Stimulated activated CD4-positive, alpha-beta T cell treated with anti-CD3 and anti-CD28 coated beads, Interleukin-12 subunit alpha, Interleukin-12 subunit beta, amount 100 ng/mL, for 48 hours (primary cell): ENCODE measurements at places on chromosomes 5 and 9.

DNA sequence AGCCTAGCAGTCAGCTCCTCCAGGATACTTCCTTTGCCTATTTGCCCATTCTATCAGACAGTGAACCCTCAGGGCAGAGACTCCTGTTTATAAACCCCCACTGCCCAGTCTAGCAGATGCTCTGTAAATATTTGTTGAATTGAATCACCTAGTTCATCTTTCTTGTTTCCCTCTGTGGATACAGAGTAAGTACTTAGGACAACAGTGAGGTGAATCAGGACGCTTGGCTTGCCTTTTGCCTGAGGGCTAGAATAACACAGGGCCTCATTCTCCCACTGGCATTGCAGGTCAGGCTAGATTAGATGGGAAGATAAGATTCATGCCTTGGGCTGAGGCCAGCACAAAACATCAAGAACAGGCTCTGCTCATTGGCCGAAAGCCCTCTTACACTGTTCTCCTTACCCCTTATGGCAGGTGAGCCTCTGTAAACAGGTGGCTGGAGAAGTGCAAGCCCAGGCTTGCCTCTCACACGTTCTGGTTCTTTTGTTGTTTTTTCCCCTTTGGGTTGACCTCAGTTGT lies 22.2 kb downstream of the TNFSF8 start:
- no peak for DNase-seq

GRCh38 chr5:124908581-124909451 lies 162.4 kb upstream of the ZNF608 start:
- DNase-seq = no peak

DNA sequence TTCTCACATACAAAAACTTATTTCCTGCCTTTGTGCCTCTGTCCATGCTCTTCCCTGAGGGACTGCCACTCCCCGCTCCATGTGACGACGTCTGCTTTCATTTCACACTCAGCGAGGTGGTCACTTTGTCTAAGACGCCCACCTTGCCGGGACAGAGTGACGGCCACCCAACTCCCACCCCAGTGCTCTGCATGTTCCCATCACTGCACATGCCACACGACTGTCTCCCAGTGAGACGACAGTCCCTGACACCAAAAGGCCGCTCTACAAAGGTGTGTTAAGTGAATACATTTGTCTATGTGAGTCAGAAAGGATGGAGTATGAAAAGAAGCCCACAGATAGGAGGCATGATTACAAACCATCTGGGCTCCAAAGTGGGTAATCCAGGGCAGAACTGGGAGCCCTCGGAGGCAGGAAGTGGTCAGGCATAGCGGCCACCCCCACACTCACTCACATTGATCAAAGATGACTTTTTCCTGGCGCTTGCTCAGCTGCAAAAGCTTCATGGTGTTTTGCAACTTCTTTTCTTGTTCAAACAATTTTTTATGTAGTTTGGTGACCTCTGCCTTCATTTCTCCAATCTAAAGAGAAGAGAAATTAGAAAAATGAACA lies 185.8 kb downstream of the CDK5RAP2 start:
- DNase-seq = peak; percentile 34

DNA sequence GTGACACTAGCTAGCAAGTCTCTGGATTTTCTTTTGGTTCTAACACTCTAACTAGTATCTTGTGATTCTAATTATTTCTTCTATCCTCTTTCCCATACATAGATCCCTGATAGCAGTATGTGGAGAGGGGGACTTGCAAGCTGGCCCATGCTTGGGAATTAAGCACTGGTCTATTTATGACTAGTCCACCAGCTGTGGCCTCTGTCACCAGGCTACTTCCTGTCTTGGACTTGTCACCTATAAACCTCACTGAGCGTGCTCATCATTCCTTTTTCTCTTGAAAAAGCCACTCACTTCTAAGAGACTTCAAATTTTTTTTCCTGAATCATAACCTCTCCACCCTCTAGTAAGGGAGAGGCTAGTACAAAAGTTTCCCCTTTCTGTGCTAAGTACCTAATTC lies 32.3 kb upstream of the MAMDC2 start:
- DNase-seq = no peak

DNA sequence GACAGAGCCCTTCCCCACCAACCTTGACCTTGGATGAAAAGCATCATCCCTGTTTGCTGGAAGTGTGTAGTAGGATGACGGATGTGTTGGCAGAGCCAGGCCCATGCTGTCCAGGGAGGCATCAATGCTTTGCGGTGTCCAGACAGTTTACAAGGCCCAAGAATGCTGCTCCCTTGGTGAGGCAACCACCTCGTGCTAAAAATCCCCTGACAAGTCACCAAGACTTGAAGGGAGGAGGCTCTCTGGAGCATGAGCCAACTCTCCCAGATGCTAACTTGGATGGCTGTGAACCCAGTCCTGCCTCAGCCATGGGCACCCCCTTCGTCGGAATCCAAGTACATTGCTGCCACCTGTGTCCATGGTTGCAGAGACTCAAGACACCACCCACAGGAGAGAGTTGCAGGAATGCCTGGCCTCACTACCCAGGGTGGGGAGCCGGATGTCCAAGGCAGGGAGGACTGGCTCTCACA lies 9.5 kb upstream of the NKD2 start:
- DNase-seq = no peak

- peak; percentile 41 for DNase-seq
These were observed 28.1 kb downstream of the NEK6 start for GRCh38 chr9:124285903-124286291.

GRCh38 chr9:86115886-86116285 lies 16.5 kb upstream of the GOLM1 start:
- DNase-seq = no peak

GRCh38 chr9:121744002-121744686 lies 92.7 kb downstream of the DAB2IP start:
- DNase-seq = no peak

- DNase-seq = no peak
These were observed 1802.5 kb downstream of the EFNA5 start for GRCh38 chr5:105868038-105868780.

- DNase-seq = no peak
These were observed 93.4 kb downstream of the RXRA start for GRCh38 chr9:134419684-134420076.

GRCh38 chr5:133521801-133522200 lies 90.5 kb downstream of the FSTL4 start:
- DNase-seq = no peak

GRCh38 chr5:176545388-176545736 lies 3.8 kb upstream of the CDHR2 start:
- DNase-seq = no peak

DNA sequence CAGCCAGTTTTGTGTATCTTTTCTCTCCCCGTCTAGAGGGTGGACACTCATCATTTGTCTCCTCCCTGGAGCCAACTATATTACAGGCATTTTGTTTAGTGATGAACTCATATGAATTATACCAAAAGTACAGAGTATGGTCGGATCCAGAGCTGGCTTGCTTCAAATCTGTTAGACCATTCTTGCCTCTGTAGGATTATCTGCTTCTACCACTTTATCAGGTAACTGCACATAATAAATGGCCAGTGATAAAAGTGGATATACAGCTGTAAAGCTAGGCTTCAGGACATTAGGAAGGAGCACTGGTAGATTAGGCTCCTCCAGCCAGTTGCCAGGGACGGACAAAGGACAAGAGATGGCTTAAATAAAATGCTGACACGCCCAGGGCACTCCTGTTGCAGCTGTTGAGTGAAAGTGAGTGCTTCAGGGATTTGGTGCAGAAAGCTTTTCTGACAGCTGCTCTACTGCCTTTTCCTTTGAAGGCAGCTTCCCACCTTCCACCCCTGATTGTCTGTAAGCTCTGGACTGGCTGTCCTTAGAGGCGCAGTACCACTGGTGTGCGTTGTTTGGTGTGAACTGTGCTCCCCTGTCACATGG lies 259.2 kb downstream of the PDZD2 start:
- no peak for DNase-seq

DNA sequence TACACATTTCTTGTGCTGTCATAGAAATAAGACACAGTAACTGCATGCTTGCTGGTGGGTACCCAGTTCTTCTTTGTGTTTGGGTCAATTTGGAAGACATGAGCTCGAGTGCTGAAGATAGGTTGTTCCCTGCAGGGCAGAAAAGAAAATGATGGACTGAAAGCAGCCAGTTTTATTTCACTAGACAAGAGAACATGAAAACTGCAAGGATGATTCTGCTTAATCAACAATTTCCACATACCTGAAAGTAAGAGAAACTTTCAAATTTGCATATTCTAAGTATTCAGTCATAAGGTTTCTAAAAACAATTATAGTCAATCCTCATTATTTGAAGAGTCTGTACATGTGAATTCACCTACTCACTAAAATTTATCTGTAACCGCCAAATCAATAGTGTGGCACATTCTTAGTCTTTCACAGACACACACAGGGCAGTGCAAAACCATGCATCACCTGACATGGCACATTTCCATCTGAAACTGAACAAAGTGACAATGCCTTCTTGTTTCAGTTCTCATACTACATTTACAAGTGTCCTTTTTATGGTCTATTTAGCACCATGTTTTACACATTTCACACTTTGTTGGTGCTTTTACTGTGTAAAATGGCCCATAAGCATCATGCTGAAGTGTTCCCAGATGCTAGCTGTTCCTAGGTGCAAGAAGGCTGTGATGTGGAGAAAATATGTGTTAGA lies 56.9 kb downstream of the HOMER1 start:
- DNase-seq = no peak

DNA sequence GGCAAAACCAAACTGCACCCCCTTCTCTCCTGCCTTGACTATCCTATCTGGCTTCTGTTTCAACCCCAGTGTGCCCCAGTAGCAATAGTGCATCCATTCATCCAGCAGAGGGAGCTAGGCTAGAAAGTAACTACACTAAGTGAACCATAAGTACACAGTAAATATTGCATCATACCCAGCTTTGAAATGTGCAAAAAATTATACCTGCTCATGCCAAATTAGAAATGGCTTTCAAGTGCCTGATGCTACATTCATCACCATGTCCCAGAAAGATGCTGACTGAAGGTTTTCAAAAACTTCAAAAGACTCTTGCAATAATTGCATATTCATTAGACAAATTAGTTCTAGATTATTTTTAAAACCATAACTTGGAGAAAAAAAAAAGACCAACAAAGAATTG lies 153.5 kb downstream of the PRELID2 start:
- peak; percentile 37 for DNase-seq

- no peak for DNase-seq
These were observed 71.1 kb downstream of the GNAQ start for GRCh38 chr9:77960356-77961153.

DNA sequence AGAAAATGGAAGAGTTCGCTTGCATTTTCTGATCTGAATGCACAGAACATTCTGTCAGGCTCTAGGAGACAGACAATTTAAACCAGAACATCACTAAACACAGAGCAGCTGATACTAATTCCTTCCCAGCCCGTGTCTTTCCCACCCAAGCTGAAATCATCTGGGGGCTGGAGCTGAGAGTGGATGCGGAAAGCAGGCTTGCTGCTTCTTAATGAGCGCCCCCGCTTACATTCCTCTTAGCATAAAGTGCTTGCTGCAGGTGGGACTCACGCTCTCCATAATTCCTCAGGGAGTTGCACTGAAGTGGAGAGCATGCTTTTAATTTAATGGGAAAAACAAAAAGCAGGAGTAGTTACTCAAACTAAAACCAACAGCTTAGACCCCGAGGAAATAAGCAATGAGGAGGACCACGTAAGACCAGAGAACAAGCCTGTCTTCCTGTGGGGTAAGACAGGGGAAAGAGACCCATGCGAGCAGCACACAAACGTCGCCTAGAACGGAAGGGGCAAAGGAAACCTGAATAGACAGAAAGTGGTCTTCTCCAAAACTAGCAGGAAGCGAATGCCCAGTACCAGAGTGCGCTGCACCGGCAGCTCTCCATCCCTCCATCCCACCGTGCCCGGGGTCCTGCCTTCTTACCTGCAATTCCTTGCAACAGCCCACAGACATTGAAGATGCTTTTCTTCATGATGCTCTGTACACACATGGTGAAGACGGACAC lies 139.3 kb downstream of the LHFPL2 start:
- DNase-seq = no peak

DNA sequence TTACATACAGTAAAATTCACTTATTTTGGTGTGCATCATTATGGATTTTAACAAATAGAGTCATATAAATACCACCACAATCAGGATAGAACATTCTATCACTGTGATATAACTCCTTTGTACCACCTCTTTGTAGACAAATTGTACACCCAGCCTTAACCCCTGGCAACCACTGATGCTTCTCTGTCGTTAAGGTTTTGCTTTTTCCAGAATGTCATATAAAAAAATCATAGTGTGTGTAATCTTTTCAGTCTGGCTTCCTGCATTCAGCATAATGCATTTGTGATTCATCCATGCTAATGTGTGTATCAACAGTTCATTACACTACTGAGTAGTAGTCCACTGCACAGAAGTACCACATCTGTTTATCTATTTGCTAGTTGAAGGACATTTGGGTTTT lies 81.2 kb downstream of the ARSB start:
- no peak for DNase-seq

DNA sequence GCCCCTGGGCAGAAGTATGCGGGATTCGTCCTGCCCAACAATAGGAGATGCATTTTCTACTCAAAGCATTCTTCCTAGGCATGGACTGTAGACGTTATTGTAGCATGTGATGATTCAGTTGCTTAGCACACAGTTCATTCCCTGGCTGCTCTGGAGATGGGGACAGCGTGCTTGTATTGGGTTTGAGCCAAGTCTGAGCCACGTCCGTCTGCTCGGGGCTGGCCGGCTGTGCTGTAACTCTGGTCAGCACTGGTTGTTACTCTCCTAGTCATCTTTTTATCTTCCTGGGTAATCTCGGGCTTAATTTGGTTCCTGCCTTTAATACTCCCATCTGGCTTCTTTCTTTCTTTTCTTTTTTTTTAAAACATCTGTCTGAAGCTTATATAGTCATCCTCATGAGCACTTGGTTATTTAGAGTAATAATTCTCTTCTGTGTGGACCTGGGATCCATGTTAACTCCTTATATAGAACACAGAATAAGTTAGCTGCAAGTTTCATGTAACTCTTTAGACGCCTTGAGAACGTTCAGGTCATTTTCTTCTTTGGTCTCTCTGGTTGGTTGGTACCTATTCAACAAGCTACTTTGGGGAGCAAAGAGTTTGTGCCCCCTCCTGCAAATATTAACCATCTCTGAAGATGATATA lies 118.8 kb upstream of the RPS23 start:
- no peak for DNase-seq

DNA sequence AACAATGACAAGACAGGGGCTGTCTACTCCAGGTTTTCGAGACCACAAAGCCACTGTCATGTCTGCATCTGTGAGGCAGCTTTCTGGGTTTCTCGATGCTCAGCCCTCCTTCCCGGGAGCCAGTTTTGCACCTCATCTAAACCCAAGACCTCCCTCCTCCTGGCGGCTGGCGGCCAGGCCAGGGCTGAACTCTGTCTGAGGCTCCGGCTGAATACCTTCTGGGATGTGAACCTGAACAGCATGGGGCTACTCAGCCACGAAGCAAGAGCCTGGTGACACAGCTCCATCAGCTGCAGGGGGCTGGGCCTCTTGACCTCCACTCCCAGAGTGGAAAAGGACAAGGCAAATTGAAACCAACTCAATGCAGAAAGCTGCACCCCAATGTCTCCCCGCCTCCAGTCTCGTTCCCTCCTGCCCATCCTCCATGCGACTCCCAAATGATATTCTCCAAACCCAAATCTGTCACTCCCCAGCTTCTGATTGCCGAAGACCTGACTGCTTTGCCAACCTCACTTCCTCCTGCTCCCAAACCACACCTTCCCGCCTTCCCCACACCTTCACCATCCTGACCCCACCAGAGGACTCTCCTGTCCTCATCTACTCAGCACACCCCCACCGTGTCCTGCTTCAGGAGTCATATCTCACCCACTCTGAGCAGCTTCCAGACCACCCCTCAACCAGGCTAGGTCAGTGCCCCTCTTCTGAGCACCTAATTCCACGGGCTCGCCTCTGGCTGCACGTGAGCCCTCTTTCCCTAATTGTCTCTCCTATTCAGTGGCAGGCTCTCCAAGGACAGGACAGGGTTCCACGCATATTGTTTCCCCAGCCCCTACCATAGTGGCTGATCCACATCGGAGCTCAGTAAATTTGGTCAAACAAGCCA lies 4.5 kb downstream of the ANKS6 start:
- no peak for DNase-seq
